Upper lobe of left lung (tissue), 6 donors: ENCODE measurements at places on chromosomes 1 and 21.

DNA sequence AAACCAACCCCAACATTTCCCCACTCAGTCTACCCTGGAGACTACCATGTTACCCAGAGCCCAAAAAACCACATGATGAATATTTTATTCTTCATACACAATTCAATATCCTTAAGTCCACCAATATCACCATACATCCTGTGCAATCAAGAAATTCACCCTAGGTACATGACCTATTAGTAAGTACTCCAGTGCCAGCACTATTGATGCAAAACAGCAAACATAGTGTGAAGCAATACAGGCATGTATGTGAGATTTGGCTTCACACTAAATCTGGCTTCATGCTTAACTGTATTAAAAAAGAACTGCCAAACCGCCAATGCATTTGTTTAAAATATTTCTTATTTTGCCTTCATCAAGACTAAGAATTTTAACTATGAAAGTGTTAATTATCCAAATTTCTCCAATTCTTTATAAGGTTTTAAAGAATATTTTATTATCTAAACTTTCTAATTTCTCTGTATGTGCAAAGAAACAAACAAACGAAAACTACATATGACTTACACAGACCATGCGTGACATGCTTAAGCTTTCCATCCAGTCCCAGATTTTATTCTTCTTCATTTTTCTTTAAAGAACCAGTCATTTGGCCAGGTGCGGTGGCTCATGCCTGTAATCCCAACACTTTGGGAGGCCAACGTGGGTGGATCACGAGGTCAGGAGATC lies 22.4 kb upstream of the TMEM125 start:
- DNase-seq: no peak

GRCh38 chr1:200733907-200734306 lies 4.8 kb upstream of the CAMSAP2 start:
- DNase-seq: no peak

- no peak for DNase-seq
Observed at GRCh38 chr1:25150985-25151495, 81.3 kb downstream of the SYF2 start.

- no peak for DNase-seq
Observed at GRCh38 chr1:21677168-21677567, 8.0 kb upstream of the RAP1GAP start.

GRCh38 chr1:76680651-76681050 lies 186.6 kb upstream of the ST6GALNAC5 start:
- no peak for DNase-seq

DNA sequence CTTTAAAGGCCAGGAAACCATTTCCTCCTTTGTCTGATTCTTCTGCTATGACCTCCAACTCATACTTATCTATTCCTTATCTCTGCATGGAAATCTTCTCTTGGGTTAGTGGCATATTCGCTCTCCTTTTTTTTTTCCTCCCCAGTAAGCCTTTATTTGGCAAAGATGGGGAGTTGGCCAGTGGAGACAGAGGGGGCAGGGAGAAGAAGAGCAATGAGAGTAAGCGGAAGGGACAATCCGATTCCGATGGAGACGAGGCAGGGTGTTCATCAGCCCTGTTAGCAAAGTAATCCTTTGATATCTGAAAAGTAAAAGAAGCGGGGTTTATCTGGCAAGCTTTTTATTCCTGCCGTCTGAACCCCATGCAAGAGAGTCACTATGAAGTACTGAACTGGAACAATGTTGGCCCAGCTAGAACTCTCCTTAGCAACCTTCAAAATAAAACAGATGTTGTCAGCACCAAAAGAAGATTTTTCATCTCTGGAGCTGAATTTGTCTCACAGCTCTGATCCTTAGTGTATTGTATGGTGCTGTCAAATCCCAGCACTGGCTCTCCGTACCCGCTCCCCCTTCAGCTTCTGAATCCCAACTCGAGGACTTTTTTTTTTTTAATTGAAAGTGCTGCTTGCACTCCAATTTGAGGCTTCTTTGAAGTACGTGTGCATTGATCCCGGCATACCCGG lies 40.9 kb downstream of the PTGFRN start:
- no peak for DNase-seq

DNA sequence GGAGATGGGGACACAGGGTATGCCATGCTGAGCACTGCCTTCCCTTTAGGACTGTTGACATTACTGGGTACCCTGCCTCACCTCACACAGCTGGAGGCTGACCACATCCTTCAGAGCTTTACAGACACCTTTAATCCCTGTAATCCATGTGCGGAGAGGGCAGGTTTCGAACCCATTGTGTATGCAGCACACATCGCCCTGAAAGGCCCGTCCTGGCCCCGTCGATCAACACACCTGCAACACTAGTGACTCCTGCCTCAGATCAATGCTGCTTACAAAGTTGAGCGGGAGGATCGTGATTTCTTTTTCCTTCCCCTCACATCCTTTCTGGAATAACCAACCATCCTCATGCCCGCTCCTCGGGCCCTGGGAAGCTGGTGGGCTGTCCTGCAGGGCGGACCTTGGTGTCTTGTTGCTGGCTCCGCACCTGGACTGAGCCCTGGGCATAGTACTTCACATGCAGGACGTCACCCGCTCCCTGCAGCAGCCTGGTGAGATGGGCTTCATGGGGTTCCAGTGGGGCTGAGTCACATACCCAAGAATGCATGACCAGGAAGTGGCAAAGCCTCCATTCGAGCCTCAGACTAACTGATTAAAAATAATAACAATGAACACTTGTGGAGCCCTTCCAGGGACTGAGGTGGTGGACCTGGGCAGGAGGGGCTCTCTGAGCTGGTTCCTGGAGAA lies 403.6 kb downstream of the PTPRU start:
- DNase-seq: no peak

DNA sequence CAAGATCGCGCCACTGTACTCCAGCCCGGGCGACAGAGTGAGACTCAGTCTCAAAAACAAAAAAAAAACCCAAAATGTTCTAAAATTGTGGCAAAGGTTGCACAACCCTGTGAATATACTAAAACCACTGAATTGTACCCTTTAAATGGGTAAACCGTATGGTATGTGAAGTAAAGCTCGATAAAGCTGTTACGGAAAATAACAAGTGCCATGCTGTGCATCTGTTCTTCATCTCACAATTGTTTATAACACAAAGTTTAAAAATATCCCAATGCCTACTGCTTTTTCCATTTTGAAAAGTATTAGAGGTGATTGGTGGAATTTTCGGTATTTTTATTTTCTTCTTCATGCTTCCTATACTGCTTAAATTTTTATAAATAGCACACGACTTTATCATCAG lies 111.5 kb downstream of the ENAH start:
- DNase-seq: no peak

GRCh38 chr1:34361121-34361520 lies 184.4 kb downstream of the C1orf94 start:
- DNase-seq: no peak

GRCh38 chr21:41877901-41878830 lies 978 bp downstream of the PRDM15 start:
- DNase-seq: peak; percentile 89

GRCh38 chr1:14543191-14543840 lies 55.2 kb upstream of the KAZN start:
- DNase-seq: no peak

- DNase-seq: no peak
Observed at GRCh38 chr1:49351768-49352167, 575.1 kb upstream of the BEND5 start.

GRCh38 chr1:204623365-204623893 lies 62.1 kb downstream of the LRRN2 start:
- DNase-seq: peak; percentile 51

DNA sequence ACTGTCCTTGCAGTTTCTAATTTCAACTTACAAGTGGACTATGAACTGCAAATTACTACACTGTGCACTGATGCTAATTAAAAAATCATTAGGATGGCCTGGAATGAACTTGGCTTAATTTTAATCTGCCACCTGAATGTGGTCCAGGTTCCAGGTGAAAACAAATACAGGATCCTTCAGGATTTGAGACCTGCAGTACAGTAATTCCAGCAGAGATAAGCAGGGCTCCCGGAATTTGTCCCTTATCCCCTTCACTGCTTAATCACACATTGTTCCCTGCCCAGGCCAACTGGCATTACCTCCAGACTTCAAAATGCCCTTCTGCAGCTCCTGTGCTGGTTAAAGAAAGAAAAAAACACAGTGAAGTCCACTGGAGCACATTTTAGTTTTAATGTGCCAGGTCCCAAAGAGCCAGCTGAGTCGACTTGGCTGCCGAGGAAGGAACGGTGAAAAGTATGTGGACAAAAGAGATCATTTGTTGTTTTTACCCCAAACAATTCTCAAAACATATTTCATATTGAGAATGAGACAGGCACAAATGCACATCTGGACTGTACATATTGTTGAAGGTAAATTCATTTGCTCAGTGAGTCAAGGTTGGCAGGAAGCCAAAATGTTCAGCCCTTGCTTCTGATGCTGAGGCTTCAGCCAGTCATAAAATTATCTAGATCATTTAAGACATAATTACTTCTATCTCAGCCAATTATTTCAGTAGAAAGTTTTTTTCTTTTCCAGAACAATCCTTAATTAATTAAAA lies 28.3 kb downstream of the DEGS1 start:
- no peak for DNase-seq

DNA sequence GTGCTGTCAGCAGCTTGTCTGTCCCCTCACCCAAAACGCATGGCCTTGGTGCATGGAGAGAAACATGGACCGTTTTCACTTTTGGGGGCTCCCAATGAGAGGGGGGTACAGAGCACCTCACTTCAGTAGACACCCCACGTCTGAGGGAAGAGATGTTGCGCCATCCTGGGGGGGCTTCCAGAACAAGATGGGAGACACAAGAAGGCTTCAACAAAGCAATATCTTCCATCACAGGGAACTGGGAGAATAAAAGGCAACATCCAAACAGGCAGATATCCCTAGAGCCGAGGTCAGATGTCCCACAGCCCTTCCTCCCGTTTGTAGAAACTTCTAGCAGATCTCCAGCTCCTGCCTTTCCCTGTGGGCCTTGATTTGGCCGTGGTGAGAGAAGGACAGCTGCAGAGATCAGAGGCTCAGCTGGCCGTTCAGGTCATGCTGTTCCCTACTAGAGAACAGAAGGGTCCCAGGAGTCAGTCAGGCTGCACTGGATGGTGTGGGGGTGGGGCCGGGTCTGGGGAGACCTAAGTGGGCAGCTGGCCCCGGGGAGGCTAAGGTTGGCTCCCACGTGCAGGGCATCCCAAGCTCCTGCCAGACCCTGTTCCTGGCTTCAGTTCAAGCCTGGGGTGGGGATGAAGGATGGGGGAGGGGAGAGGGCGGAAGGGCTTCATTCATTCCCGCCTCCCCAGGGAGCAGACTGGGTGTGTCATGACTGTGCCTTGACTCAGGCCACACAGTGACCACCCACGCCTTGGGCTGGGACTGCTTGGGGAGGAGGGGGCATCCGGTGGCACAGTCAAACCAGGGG lies 4.4 kb downstream of the PLOD1 start:
- no peak for DNase-seq

DNA sequence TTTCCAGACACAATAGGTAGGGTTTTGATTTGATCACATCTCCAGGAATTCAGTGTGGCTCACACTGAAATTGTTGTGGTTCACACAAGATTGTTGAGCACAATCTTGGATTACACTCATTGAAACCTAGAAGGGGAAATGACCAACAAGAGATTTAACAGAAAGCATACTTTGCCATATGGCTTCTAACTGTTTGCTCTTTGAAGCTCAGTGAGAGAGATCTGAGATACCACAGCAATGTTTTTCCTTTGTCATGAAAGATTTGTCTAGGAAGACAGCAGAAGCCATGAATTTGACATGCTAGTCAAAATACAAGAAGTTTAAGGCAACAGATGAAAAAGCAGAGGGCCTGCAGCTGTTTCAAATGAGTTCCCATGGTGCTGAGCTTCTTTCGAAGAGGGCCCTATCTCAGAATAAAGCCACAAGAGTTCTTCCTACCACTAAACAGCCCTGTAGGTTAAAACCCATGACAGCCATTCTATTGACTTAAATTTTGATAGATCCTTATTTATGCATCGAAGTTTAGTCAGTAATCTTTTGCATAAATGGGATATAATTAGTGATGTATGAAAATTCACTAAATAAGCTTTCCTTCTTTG lies 650.4 kb downstream of the LTN1 start:
- no peak for DNase-seq

DNA sequence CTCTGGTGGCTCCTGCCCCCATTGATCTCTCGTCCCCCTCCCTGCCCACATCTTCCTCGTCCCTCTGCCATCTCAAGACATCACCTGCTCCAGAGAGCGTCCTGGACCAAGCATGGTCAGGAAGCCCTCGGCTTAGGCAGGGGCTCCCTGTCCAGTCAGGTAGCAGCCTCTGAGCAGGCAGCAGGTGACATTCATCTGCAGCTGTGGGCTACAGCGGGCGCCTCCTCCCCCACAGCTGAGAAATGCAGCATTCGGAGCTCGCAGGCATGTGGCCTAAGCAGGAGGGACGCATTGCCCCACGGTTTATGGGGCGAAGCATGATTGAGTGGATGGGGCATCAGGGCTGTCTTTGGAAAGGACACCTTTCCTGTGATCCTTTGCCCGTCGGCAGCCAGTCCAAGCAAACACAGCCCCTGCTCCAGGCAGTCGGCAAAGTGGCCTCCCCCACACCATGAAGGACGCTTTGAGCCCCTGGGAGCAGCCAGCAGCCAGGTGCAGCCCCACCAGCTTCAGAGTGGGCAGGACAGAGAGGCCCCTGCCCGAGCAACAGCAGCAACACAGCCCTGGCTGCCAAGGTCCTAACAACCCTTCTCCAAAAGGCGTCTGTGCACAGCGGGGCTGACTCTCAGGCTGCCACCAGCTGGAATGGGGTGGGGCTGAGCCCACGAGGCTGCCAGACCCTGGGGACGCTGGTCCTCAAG lies 234.1 kb upstream of the VAMP3 start:
- DNase-seq: no peak

DNA sequence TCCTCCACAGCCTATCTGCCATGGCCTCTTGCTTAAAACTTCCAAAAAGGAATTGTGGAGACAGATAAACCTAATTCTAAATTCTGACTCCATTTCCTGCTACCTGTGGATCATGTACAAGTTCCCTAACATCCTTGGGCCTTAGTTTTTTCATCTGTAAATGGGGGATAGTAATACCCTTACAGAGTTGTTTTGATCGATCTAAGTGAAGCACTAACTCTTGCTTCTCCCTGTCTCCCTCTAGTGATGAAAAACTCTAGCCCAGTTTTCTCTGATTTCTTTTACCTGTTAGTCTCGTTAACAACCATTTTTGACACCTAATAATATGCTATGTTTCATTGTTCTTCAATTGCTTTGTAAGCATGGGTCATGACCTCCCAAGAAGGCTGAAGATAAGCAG lies 65.9 kb downstream of the TM2D1 start:
- DNase-seq: no peak

DNA sequence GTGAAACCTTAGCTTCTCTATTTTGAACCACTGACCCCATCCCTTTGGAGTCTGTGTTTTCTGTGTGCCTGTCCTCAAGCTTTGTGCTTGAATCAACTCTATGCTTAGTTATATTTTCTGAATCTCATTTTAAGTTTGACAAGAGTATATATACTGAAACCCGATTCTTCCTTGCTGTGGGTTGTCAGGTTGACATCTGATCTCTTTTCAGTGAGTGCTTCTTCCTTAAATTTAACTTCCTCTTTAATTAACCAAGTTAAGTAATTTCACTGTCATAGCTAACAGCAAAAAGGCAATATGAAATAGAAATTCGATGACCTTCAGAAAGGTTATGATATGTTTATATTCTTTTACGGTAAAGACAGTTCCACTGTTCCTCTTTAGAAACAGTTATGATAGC lies 69.4 kb downstream of the C1orf21 start:
- no peak for DNase-seq
